Cerebellar nuclear complex (tissue), 1 donor: ENCODE measurements at places on chromosomes 4 and X.

DNA sequence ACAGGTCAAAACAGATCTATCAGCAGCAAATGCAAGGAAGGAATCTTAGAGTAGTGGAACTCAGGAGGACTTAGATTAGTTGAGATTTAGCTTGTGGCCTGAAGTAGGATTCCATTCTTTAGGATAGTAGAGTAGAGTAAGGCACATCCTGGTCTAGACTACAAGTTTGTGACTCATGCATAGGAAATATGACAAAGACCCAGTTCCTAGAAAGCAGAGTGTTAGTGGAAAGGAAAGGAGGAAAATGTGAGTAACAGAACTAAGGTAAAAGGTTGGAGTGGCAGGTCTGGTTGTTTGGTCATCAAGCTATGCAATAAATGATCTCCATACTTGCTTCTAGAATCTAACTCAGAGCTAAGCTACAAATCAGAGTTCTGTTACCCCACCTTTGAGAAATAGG, 595.0 kb downstream of the ACTRT1 start:
- DNase-seq: no peak

DNA sequence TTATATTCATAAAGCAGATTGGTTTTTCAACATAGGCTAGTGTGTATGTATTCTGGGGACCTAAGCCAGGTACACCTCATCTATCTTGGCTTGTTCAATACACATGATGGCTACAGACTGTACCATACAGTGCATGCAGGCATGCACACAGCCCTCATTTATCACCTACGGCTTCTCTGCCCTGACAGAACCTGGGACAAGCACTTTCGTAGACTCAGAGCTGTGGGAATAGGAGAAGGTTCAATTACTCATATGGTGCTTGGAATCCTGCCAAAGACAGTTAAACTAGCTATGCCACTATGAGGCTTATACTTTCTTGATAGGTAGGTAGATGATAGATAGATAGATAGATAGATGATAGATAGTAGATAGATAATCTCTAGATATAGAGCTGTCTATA, 457.2 kb downstream of the GALNTL6 start:
- DNase-seq: no peak

DNA sequence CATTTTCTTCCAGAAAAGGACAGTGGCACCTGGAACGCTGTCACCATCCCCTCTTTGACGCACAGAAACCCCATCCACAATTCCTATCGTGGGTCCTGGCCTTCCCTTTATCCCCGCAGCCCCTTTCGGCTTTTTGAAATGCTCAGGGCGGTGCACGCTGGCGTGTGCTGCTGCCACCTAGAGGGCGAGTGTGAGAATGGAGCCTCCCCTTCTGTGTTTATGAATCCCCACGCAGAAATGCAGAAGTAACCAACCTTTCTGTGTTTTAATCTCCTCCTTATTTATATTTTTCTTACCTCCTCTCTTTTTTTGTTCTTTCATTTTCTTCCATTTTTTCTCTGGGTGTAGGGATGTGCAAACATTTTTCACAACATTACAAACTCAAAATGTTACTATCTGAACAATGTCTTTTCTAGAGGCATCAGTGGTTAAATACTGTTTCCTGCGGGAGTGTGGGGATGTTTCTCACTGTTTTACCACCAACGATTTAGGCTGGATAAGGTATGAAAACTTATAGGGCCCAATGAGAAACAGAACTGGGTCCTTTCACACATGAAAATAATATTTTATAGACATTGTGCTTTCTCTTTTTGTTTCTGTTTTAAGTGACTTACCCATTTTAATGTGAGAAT, 50.0 kb downstream of the TMA16 start:
- DNase-seq: no peak

GRCh38 chrX:129748305-129748704, 9.5 kb downstream of the XPNPEP2 start:
- DNase-seq: no peak

GRCh38 chrX:72308566-72309296, 3.0 kb upstream of the CITED1 start:
- DNase-seq: no peak

GRCh38 chr4:187218705-187219245, 495.1 kb upstream of the FAT1 start:
- DNase-seq: no peak
